IPS DF 6.9 (cell line): ENCODE measurements at places on chromosomes 11 and 22.

DNA sequence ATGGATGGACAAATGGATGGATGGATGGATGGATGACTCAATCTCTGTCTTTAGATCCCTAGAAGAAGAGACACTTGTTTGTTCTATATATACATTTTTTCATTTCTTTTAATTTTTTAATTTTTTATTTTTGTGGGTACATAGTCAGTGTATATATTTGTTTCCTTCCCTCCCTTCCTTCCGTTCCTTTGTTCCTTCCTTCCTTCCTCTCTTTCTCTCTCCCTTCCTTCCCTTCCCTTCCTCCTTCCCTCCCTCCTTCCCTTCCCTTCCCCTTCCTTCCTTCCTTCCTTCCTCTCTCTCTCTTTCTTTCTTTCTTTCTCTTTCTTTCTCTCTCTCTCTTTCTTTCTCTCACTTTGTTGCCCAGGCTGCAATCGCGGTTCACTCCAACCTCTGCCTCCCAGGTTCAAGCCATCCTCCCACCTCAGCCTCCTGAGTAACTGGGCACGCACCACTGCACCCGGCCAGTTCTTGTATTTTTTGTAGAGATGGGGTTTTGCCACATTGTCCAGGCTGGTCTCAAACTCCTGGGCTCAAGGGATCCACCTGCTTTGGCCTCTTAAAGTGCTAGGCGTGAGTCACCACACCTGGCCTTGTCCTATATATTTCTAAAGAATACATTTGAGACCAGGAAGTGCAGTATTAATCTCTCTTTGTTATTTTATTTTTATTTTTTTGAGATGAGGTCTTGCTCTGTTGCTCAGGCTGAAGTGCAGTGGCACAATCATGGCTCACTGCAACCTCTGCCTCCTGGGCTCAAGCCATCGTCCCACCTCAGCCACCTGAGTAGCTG, 42.5 kb upstream of the AQP11 start:
- no peak for DNase-seq

- peak; percentile 16 for DNase-seq
Measured at GRCh38 chr11:82927264-82927880, 25.8 kb downstream of the DDIAS start.

DNA sequence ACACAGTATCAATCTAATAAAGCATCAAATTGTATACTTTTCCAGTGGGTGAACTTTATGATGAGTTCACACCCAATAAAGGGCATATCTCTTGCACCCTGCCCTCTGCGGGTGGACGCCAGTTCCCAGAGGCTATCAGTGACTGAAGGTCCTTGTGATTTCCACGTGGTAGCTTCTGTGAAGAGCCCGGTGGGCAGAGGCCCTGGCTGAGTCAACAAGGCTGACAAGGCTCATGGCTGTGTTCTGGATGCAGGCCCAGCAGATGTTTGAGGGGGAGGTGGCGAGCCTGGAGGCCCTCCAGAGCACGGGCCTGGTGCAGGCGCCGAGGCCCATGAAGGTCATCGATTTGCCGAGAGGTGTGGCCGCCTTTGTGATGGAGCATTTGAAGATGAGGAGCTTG, 71.4 kb downstream of the PIWIL3 start:
- no peak for DNase-seq

DNA sequence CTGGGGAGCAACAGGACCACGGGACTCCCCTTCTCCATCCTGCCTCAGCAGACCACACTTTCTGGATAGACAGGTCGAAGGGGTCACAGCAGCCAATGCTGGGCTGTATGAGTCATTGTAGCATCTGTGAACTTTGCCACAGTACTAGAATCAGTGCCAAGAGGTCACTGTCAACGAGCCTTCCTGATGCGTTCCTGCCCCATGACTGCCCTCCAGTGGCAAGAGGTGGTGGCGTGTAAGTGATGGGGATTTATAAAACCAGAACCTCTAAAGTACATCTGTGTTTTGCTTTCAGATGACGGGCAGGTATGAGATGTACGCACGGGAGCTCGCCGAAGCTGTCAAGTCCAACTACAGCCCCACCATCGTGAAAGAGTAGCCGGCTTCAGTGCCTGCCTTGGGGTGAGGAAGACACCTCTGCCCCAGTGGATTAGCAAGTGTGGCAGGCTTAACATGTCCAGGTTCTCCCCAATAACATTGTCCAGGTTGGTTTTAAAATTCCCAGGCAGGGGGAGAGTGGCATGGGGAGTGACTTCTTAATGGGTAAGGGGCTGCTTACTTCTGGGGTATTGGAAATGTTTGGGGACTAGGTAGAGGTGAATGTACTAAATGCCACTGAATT, 29.4 kb downstream of the GUCD1 start:
- DNase-seq = no peak

- no peak for DNase-seq
Measured at GRCh38 chr11:8831861-8832260, 79.1 kb upstream of the AKIP1 start.

- DNase-seq = no peak
Measured at GRCh38 chr11:97614606-97615005, 1224.8 kb downstream of the JRKL start.

DNA sequence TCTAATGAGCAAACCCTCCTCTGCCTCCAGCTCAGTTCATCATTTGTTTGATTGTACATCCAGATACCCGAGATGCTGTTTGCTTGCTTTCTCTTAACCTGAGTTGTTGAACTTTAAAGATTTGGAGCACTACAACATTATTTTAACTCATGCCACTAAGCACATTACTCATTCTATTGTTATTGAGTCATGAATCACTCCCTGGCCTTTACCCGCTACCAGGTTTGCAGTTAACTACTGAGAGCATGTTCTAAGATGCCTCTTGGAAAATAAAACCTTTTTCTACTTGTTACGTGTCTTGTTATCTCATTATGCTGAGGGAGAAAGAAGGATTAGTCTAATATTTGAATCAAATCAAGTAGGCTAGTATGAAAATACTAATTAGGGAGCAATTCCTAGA, 720.6 kb upstream of the ANO5 start:
- DNase-seq = no peak

DNA sequence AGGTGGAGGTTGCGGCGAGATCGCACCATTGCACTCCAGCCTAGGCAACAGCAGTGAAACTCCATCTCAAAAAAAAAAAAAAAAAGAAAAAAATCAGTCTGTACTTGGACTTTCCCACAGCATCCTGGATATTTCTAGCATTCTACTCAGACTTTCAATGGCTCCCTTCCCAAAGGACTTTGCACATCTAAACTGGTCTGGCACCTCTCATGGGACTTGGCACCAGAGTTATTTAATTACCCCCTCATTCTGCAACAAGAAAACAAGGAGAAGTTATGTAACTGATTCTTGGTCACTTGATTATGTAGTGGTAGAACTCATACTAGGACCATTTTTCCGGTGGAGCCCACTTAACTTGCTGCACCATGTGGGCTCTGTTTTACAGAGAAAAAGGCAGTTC, 519.5 kb downstream of the OPCML start:
- DNase-seq = no peak

DNA sequence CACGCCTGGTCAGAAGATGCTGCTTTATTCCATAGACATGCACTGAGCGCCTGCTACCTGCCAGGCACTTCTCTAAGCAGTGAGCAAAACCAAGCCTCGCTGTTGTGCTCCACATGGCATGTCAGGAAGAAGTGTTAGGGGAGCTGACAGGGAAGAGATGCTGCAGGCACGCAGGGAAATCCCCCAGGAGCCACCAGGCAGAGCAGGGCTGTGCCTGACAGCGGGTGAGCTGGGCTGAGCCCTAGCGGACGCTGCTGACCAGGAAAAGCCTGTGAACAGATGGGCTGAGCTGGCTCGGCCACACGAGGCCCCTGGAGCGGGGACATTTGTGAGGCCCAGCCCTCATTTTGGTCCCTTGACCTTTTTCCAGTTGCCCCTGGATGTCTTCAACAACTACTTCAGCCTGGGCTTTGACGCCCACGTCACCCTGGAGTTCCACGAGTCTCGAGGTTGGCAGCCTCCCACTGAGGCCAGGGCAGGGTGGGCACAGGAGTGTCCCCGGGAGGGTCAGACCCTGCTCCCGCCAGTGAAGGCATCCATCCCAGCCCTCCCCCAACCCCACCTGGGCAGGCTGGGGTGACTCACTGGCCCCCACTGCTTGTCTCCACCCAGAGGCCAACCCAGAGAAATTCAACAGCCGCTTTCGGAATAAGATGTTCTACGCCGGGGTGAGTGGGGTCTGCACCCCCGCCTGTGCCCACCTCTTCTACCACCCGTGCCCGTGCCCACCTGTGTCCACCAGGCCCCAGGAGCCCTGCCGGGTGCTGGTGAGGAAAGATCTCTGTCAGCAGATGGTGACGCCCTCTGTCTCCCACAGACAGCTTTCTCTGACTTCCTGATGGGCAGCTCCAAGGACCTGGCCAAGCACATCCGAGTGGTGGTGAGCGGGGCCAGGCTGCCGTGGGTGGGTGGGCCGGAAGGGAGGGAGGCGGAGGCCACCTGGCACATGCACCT, 7.4 kb upstream of the MDK start:
- no peak for DNase-seq

- peak; percentile 48 for DNase-seq
Measured at GRCh38 chr11:59206635-59207034, 6.1 kb downstream of the MPEG1 start.

DNA sequence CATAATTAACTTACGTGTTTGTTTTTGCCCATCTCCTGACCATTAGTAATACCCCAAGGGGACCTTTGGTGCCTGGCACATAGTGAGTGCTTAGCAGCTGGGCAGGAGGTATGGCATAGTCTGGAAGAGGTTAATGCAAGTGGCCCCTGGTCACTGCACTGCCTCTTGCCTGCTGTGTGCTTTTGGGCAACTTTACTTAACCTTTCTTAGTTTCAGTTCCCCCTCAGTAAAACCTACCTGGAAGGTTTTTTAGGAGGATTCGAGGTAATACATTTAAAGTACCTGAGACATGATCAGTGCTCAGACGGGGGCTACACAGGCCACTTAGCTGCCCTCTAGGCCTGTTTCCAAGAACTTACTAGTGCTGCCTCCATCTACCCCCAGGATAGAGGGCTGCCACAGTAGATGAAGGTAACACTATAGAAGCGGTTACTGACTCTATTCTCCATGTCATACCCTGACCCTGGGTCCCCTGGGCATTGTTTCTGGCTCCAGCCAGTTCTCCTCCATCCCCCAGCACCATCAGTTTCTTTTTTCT, 3.3 kb downstream of the POLD4 start:
- DNase-seq = no peak

- DNase-seq = no peak
Measured at GRCh38 chr22:21807544-21808529, 59.6 kb downstream of the MAPK1 start.

DNA sequence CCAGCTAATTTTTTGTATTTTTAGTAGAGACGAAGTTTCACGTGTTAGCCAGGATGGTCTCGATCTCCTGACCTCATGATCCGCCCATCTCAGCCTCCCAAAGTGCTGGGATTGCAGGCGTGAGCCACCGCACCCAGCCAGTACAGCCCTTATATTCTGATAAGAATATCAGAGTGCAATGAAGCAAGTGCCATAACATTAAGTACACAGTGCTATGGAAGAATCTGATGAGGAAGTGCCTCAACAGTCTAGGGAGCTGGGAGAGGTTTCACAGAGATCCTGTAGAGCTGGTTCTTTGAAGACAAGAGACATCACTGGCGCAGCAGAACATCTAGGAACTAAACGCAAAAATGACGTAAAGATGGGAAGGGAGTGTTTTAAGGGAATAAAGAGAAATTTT, 2.1 kb downstream of the RTCB start:
- DNase-seq = no peak

- no peak for DNase-seq
Measured at GRCh38 chr11:72721689-72722049, 30.5 kb downstream of the ARAP1 start.

- DNase-seq = no peak
Measured at GRCh38 chr22:40552070-40552469, 84.4 kb downstream of the MRTFA start.

GRCh38 chr22:19875061-19875530, 20.4 kb upstream of the GNB1L start:
- DNase-seq = no peak

- no peak for DNase-seq
Measured at GRCh38 chr11:9263840-9264315, 1.3 kb downstream of the DENND5A start.

DNA sequence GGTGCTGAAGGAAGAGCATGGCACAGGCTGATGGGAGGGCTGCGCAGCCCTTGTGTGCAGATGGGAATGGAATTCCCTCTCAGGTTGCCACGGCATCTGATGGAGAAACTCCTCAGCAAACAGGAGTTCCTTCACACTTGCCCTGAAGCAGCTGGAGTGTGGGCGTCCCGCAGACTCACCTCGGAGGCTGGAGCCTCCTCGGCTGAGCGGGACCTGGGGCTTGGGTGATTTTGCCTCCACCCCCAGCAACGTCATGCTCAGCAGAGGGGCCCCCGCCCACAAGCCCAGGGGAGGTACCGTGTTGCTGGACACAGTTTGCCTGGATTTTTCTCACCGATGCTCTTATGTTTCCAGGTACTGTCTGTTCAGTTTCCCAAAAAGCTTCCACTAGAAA, 63.4 kb downstream of the MYO7A start:
- DNase-seq = no peak

- DNase-seq = no peak
Measured at GRCh38 chr11:123475469-123475868, 45.4 kb downstream of the GRAMD1B start.

DNA sequence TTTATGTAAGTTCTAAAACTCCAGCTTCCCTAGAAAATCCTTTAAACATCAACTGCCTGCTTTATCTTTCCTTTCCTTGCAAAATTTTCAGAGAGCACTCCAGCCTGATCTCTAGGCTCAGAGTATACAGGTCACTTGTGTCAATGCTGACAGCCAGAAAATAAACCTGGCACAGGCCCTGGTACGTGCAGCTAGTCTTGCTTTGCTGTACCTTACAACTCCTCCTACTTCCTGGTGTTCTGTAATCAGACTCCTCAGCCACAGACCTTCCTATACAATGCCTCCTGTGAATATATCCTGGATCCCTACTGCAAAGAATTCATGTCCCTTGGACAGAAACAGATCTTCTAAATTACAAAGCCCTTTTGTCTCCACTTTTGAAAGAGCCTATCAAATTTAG, 24.2 kb upstream of the TMEM123 start:
- no peak for DNase-seq

DNA sequence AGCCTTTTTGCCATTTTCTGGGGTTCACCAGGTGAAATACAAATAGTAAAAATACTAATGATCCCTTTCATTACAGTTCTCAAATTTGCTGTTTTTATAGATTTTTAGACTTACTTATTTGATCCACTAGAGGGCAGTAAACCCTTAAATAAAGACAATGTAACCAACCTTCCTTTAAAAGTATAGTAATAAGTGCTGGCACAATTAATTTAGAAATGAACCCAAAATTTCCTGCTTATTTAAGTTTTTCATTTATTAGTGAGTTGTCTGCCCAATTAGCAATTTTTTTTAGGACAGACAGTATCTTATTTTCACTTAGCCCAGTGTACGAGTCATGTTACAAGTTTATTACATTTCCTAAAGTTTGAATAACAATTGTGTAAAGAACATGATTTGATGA, 4.7 kb downstream of the DDIAS start:
- no peak for DNase-seq
